Naive thymus-derived CD4-positive, alpha-beta T cell (primary cell): ENCODE measurements at places on chromosomes 11 and 22. TPM values are rescaled to one million over a fixed set of nuclear protein-coding genes. Genes with fewer than 3 reads are reported as not detected.

DNA sequence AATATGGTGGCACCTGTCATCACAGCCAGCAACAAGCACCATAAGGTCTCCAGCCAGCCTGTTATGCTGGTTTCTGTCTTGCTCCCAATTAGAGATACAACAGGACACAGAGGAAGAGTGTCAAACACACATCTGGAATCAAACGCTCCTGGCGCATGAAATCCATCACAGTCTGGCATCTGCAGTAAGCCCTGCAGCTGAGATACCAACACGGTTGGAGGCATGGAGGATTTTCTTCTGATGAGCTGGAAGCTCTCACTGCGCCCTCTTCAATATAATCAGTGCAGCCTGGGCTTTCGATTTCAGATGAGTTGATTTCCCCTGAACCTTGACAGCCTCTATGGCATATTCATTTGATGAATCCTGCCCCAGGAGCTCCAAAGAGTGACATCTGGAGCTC lies 27.8 kb upstream of the CARS1 start:
- no peak for DNase-seq

RAB3IL1 gene
- total RNA-seq = 1.9 TPM

TSSK2 gene
- total RNA-seq = not detected

- DNase-seq = no peak
These were observed 1.9 kb downstream of the SLC5A1 start for GRCh38 chr22:32044913-32045312.
